ENCODE measurements at places on chromosomes 12 and 14.

- DNase-seq, result no peak
Observed at GRCh38 chr12:131471946-131472732, 238.8 kb upstream of the SFSWAP start.

- DNase-seq, result no peak
Observed at GRCh38 chr12:254039-254438, 8.6 kb downstream of the SLC6A13 start.

- no peak for DNase-seq
Observed at GRCh38 chr12:104998423-104999346, 12.6 kb downstream of the NOPCHAP1 start.

DNA sequence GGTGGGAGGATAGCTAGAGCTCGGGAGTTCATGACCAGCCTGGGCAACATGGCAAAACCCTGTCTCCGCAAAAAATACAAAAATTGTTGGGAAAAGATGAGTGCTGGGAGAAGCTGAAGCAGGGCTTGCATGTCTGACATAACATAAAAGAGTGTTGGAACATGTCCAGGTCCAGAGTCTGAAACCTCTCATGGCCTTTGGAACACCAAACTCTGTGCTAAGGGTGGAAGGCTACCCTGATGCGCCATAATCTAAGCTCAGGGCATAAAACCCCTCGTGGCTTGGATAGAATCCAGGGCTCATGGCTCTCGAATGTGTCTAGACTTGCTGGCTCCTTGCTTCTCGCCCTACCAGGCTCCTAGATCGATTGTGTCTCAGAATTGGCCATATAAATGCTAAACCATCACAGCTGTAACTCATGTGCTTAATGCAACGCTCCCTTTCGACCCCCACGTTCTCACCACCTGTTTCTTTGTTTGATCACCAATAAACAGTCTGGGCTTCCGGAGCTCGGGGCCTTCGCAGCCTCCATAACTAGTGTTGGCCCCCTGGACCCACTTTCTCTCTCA, 6.7 kb upstream of the CLEC7A start:
- no peak for DNase-seq

- no peak for DNase-seq
Observed at GRCh38 chr12:58930770-58931324, 10.5 kb upstream of the LRIG3 start.

- DNase-seq, result no peak
Observed at GRCh38 chr12:52130711-52131110, 51.2 kb downstream of the SMIM41 start.

DNA sequence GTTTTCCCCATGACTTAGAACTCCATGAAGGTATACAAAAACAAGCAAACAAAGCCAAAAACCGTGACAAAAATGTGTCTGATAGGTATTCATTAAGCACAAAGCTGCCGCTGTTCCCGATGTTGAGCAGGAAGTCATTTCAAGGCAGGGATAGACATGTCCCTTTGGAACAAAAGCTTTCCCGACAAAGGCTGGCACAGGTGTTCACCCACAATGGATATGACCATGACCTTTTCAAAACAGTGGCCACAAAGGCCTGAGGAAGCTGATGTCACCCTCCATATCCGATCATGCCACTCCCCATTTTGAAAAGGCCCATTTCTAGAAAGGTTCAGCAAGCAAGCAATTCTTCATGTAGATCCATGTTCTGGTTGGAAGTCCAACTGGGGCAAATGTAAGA, 279.1 kb downstream of the BTG1 start:
- no peak for DNase-seq

DNA sequence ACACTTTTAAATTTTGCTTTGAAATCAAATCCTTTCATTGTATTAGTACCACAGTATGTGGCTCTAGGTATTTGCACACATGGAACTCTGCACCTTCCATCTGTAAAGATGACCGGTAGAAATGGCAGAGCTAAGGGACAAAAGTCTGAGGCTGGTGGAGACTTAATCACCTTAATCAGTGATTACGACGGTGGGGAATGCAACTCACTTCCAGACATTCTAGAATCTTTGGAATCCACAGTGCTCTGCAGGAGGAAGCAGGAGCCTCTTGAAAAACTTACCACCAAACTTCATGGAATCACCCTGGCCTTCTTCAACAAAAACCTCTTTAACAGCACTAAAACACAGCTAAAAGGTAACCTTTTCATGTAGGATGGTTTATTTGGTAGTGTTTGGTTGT, 3.9 kb upstream of the DACT1 start:
- peak; percentile 51 for DNase-seq

- DNase-seq, result no peak
Observed at GRCh38 chr14:106487600-106487999, 961.2 kb downstream of the TMEM121 start.

DNA sequence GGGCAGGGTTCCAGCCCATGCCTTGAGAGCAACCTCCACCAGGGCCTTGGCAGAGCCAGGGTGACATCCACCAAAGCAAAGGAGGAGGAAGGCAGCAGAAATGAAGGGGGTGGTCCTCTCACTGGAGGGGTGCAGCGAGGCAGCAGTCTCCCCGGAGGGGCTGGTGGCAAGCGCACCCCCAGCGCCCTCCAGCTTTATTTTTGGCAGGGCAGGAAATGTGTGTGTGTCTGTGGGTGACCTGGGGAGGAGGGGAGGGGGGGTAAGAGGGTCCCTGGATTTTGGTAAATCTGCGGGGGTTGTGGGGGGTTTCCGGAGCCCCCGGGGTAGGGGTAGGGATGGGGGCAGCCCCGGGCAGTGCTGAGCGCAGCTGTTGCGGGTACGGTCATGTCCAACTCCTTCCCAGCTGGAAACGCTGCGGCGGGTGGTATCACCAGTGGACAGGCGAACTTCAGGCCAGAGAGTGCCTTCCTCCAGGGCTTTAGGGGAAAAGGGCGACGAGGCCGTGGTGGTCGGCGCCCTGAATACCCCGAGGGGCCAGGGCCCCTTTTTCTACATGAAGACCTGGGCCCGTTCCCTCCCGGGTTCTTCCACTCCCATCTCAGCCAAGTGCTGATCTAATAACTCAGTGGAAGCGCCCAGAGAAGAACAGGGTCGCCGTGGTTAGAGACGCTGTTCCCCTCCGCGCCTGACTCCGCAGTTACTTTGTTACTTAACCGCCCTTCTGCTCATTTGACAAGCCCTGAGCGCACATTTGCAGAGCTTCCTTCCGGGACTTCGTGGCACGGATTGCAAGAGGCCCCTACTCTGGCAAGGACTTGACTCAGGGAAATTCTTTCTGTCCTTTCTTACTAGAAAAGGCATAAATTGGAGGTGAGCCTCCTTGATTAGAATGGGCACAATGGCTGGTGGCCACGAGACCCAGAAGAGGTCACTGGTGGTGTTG, 55.2 kb downstream of the FOS start:
- DNase-seq, result no peak

- no peak for DNase-seq
Observed at GRCh38 chr12:21369141-21369980, 3.3 kb upstream of the IAPP start.

GRCh38 chr14:101125719-101126651, 222.5 kb upstream of the RTL1 start:
- no peak for DNase-seq

Measured in fibroblast of skin of scalp (primary cell).